ENCODE measurements at places on chromosomes 12 and 14.

- DNase-seq = no peak
Observed at GRCh38 chr12:87985069-87985675, 44.0 kb downstream of the C12orf50 start.

GRCh38 chr12:103801709-103802585 lies 39.1 kb downstream of the NT5DC3 start:
- no peak for DNase-seq

GRCh38 chr12:42575717-42576116 lies 13.8 kb downstream of the PRICKLE1 start:
- no peak for DNase-seq

DNA sequence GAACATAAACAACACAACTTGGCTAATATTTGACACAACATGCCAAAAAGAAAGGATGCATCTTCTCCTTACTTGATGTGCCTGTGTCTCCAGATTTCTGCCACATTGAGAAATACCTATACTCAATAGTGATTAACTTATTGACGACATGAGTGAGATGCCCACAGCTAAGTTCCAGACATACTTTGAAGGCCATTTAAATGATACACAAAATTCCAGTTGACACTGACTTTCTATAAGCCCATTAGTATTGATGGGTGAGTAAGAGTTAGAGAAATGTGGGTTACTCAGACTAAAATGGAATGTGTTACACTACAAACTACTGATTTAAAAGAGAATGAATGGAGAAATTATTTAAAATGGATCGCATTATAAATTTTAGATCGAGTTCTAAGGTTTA lies 838.2 kb upstream of the MGAT4C start:
- no peak for DNase-seq

DNA sequence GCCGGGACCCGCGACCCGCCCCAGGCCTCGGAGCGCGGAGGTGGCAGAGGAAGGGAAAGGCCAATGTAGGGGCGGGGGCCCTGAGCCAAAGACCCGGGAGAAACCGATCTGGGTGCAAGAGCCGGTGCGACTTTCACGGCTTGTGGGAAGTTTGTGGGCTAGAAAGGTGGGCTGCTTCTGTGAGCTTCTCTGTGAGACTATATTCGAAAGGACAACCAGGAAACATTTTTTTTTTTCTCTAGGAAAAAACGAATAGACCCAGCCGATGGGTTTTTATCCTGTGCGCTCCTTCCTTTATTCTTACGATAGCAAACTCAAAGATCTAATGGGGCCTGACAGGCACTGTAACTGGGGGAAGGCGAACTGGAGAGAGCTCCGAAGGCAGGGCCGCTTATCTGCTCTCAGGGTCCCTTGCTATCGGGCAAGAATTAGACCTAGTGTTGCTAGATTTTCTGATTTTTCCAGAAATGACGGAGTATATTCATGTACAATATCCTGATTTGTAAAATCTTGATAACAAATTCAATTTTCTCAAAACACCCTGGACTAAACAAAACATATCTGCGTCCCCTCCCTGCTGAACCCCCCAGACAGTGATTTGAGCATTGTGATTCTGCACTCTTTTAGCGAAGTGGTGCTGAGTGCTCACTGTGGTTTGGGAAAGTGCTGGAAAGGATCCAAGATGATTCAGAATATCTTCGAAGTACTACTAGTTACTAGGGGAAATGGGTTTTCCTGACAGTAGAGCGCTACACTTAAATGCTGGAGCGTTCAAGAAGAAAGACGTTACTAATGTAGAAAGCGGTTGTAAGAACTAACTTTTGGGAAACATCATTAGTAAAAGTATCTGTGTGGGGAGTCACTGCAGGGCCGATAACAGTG lies 563 bp upstream of the STXBP6 start:
- DNase-seq = no peak

GRCh38 chr14:77859934-77860570 lies 60.1 kb downstream of the ADCK1 start:
- DNase-seq = no peak

- no peak for DNase-seq
Observed at GRCh38 chr14:103186909-103187586, 63.8 kb downstream of the TNFAIP2 start.

DNA sequence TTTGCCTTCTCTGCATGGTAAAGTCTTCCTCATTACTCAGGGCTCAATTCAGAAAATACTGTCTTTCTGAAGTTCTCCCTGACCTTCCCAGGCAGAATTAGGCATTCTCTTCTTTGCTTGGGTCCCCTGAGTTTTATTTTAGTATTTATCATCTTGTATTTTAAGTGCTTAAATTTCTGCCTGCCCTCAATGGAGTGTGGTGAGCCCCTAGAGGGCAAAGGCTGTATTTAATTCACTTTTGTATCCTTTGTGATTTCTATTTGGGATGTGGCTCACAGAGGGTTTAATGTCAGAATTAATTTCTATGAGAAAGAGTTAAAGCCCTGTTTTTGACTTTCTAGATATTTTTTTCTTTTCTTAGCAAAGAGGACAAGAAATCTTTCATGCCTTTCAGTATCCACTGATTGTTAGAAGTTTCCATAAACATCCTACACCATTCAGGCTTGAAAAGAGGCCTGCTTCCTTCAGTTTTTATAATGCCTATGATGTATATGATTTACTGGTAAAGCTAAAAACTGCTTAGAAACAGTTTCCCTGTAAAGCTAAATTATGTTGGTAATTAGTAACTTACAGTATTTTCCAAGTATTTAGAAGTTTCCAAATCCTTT lies 55.6 kb upstream of the PTPRB start:
- DNase-seq = no peak

- DNase-seq = no peak
Observed at GRCh38 chr14:79466938-79467527, 744.3 kb downstream of the DIO2 start.

DNA sequence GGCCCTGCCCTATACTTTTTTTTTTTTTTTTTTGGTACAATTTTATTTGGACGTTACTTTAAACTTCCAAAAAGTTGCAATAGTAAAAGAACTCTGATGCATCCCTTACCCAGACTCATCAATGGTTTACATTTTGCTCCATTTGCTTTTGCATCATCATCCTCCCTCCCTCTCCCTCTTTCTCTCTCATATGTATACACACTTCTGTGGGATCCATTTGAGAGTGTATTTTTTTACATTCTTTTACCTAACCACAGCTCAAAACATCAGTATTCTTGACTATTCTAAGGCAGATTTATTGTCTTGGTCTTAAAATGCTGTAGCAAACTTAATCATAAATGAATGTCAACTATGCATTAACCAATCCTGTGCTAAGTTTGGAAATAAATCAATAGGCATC lies 111.6 kb downstream of the PRICKLE1 start:
- no peak for DNase-seq

GRCh38 chr12:97560350-97560749 lies 97.7 kb downstream of the RMST start:
- no peak for DNase-seq

DNA sequence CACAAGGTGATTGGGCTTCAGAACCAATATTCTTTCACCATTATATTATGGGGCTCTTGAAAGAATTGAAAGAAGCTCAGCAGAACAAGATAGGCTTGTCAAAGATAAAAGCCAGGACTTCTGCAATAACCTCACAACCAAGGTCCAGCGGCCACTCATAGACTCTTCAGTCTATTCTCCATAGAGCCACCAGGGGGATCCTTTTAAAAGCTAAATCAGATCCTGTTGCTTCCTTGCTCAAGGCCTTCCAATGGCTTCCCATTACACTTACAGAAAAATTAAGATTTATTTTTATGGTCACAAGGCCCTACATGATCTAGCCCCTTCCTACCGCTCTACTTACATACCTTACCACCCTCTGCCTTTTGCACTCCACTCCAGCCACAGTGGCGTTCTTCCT lies 169.6 kb downstream of the C12orf42 start:
- DNase-seq = no peak

- no peak for DNase-seq
Observed at GRCh38 chr14:95362138-95362494, 42.4 kb upstream of the CLMN start.

- no peak for DNase-seq
Observed at GRCh38 chr14:38125481-38126037, 82.1 kb upstream of the SSTR1 start.

DNA sequence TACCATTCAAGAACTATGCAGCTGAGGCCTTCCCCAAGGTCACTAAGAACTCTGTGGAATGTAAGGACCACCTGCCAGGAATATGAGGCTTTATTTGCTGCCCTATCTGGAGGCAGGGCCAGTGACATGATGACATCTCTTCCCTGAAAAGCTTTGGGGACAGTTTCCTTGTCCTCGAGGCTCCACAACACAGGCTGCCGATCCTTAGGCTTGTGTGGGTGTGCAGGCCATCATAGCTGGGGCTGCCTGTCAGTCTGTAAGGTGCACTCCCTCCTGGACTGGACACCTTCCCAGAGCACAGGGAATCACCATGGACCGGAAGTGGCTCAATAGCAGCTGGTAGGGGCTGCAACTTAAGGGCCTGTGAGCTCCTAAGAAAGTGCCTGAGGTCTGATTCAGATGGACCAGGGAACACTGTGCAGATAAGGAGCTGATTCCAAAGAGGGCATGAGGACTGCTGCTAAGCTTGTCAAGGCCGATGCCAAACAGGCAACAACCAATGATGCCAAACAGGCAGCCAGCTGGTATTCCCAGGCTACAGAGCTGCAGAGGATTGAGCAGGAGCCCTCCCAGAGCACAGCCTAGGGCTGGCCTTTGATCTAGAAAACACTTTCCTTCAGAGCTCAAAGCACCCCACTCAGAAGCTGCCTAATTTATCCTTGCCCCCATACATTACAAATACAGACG lies 84.3 kb downstream of the CRACR2A start:
- no peak for DNase-seq

- DNase-seq = no peak
Observed at GRCh38 chr12:22046968-22047390, 961 bp downstream of the CMAS start.

DNA sequence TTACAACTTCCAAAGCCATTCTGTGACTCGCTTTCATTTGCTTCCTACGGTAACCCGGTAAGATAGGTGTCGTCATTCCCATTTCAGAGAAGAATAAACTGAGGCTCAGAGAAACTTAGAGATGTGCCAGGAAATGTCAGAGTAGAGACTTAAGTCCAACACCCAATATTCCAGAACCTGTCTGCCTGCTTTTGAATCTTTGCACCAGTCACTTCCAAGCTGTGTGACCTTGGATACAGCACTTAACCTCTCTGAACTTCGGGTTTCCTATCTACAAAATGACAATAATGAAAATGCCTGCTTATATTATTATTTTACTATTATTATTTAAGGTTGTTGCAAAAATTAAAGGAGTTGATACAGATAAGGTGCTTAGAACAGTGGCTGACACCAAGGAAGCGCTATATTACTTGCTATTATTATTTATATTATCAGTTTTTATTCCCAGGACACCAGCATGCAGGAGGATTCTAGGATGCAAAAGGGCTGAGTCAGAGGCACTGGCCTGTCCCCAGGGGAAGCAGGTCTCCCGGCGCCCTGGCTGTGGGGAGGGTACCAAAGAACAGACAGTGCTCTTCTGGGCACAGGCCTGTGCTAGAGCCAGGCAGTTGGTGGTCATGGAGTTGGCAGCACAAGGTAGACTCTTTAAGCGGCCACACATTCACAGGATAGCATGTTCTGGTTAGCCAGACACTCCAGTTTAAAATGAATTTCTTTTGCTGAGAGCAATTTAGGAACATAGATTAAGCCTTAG lies 5.4 kb downstream of the HSPB8 start:
- no peak for DNase-seq

DNA sequence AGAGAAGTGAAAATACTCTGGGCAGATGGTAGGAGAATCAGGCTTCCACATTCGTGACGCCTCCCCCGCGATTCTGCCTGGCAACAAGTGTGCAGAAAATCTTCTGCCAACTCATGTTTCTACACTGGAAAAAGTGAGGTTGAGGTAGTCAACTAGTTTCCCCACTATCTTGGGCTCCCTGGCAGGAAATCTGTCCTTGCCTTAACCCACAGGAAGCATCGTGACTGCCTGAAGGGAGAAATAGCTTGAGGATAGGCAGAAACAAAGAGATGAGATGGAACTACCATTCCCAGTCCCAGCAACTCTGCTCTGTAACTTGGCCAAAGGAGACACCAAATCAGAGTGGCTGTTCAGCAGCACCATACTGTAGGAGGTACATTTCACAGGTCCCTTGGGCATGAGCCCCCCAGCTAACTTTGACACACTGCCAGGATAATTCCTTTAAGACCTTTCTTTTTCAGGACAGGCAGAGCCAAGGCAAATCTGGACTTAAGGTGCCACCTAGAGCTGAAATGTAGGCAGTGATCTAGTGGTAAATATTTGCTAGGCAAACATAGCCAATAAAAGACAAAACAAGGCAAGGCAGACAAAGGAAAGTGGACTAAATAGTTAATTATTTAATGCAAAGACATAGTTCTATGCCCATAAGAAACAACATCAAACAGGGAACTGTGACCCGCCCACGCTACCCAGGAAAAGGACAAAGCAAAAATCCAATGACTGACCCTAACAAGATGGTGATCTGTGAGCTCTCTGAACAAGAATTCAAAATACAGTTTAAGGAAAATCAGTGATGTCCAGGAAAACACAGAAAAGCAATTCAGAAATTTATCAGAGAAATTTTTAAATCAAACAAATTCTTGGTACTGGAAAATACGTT lies 205.1 kb downstream of the PTPRO start:
- no peak for DNase-seq

DNA sequence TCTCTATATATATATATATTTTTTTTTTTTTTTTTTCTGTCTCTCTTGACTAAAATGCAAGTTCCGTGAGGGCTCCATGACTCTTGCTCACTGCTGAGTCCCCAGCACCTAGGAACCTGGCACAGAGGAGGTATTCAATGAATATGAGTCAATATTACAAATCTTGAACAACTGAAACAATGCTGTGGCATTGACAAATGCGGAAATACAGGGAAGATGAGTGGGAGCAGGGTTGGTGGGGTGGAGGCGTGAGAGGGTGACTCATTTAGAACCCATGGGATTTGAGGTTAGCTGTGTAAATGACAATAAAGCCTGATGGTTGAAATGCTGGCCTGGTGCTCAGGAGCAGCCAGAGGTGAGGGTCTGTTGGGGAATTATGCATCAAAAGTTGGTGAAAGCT lies 121.7 kb upstream of the FUT8 start:
- DNase-seq = no peak

GRCh38 chr12:9361879-9362326 lies 153.7 kb upstream of the PZP start:
- DNase-seq = no peak

GRCh38 chr14:81363746-81364378 lies 36.3 kb downstream of the STON2 start:
- DNase-seq = no peak

GRCh38 chr12:90390947-90391346 lies 564.0 kb downstream of the CCER1 start:
- DNase-seq = no peak

GRCh38 chr12:42587601-42588523 lies 1.7 kb downstream of the PRICKLE1 start:
- no peak for DNase-seq
